Breast epithelium (tissue), 4 donors: ENCODE measurements at places on chromosomes 6 and 20. TPM values are rescaled to one million over a fixed set of nuclear protein-coding genes. Genes with fewer than 3 reads are reported as not detected.

GRCh38 chr6:25035174-25035511, 99.4 kb upstream of the RIPOR2 start:
- no peak for DNase-seq
- H3K27ac ChIP-seq, result no peak overlapping the region
- H3K4me1 ChIP-seq, result no peaks in the 10 kb centered on the region
- H3K36me3 ChIP-seq, result no peaks in the 10 kb centered on the region
- no peaks in the 10 kb centered on the region for H3K27me3 ChIP-seq

DNA sequence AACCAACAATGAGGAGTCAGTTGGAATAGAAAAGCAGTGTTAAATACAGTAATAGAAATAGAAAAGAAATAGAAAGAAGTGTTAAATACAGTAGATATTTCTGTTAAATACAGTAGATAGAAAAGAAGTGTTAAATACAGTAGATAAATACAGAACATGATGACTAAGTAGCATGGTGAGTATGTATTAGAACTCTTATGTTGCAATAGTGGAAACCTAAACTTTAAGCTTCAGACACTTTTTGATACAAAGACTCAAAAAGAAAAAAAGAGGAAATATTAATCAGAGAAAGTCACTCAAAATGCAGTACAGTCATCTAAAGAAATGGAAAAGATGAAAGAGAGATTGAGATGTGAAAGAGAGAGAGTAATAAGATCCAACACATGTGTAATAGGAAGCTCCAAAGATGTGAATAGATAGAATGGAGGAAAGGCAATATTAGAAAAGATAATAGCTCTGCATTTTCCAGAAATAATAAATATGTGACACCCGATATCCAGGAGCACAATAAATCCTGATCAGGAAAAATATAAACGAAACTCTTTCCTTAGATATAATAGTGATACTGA, 131.5 kb upstream of the KCNK16 start:
- no peaks in the 10 kb centered on the region for H3K36me3 ChIP-seq
- H3K27me3 ChIP-seq, result no peaks in the 10 kb centered on the region
- no peaks in the 10 kb centered on the region for H3K4me1 ChIP-seq
- H3K4me3 ChIP-seq, result no peak overlapping the region
- DNase-seq, result no peak

- peak within 1 kb of the TSS; percentile 36 for H3K4me3 ChIP-seq
- DNase-seq, result no peak
Measured at GRCh38 chr6:49550492-49551077, at the start of gene C6orf141. Gene C6orf141 (plus strand): TSS chr6:49550668. CDS start chr6:49550793, 125 bp downstream.

GRCh38 chr6:23349521-23350147, 776.4 kb upstream of the NRSN1 start:
- H3K4me1 ChIP-seq, result no peaks in the 10 kb centered on the region
- H3K27me3 ChIP-seq, result no peaks in the 10 kb centered on the region
- no peak for DNase-seq
- H3K4me3 ChIP-seq, result no peak overlapping the region

- H3K36me3 ChIP-seq, result no peaks in the 10 kb centered on the region
- no peaks in the 10 kb centered on the region for H3K4me1 ChIP-seq
- no peak for DNase-seq
- no peak overlapping the region for H3K27ac ChIP-seq
- no peak overlapping the region for H3K4me3 ChIP-seq
- H3K27me3 ChIP-seq, result no peaks in the 10 kb centered on the region
Measured at GRCh38 chr6:96157018-96157565, 141.3 kb downstream of the FUT9 start.

HTR1E gene
- total RNA-seq, result not detected

ARID1B gene
- 205 TPM for total RNA-seq

RHAG gene
- not detected for total RNA-seq

GRCh38 chr6:34031625-34032383, 114.1 kb downstream of the GRM4 start:
- no peak overlapping the region for H3K27ac ChIP-seq
- no peaks in the 10 kb centered on the region for H3K27me3 ChIP-seq
- no peaks in the 10 kb centered on the region for H3K4me1 ChIP-seq
- no peak overlapping the region for H3K4me3 ChIP-seq
